ENCODE measurements at places on chromosomes 2 and 18. TPM values are rescaled to one million over a fixed set of nuclear protein-coding genes. Genes with fewer than 3 reads are reported as not detected.

DNA sequence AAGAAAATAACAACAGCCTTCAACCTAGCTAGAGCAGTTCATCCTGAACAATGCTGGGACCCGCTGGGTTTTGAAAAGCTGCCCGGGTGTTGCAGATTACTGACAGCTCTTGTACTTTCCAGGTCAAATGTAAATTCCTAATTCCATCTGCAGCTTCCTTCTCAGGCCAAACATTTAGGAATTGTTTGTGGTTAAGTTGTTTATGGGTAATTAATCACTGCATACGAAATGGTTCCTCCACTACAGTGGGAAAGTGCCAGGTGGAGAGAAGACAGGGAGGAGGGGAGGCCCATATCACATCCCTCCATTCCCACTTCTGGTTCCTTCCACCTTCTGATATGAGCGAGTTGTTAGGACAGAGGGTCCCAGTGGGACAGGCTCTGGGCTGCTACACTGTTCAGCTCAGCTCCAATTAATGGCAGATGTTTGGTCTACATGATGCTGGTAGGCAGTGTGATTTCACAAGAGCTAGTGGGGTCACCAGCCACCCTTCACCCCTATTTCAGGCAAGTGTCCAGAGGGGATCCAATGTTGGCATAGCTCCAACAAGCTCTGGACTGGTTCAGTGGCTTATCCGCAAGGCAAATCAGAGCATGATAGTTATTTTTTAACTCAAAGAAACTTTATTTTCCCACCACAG is 112.9 kb upstream of the ACAA2 start:
- DNase-seq: no peak

FZD7 gene
- total RNA-seq: 23.6 TPM

DCDC2C gene
- not detected for total RNA-seq

TMEFF2 gene
- total RNA-seq: 2.2 TPM

Data from MG63 (cell line).